Stimulated activated CD8-positive, alpha-beta memory T cell treated with anti-CD3 and anti-CD28 coated beads, Interleukin-7, amount 100 ng/mL, for 1 hour (primary cell): ENCODE measurements at places on chromosomes 1 and 21.

- no peak for DNase-seq
Measured at GRCh38 chr1:153432874-153433681, 16.8 kb downstream of the S100A7A start.

DNA sequence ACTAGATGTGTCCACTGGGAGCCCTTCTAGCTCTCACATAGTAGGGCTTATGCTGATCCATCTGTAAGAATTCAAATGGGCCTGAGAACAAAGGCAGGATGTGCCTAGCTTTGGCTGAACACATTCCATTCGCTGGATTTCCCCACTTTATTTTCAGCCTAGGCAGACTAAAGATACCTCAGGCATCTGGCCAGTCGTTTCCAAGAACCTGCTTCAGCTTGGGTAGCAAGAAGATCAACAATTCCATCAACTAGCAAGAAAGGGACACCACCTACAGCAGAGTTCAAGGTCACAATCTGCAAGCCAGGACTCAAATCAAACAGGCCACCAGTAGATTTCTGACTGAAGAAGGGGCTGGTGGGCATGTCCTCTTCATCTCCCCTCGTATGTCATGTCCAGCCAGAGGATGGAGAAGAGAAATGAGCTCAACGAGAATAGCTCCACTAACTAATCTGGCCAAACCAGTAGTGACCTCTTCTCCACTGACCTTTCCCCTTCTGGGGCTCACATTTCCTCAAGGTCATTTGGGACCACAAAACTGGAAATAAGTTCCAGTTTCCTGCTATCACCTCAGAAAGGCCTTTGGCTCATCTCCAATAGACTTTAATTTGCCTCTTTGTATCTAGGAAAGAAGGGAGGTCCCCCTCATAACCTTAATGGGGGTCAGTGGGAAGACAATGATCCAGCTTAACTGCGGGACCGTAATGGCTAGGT lies 14.2 kb downstream of the TXNIP start:
- no peak for DNase-seq

DNA sequence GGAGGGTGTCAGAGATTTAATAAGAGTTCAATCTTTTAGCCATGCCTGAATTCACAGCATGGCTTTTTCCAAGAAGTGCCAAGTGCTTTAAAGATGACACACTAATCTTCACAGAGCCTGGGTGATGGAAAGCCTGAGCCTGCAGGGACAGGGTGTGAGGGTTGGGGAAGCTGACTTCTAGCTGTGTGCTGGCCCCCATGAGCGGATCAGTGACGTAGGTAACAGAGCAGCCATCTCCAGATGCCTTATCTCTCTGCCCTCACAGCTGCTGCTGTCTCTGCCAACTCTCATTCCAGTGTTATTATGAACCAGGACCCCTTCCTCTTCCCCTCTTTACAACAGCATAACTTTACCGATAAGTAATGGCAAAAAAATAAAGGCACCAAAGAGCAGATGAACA lies 30.6 kb downstream of the FAM78B start:
- no peak for DNase-seq

GRCh38 chr1:90761781-90762589 lies 44.9 kb upstream of the BARHL2 start:
- DNase-seq, result no peak

DNA sequence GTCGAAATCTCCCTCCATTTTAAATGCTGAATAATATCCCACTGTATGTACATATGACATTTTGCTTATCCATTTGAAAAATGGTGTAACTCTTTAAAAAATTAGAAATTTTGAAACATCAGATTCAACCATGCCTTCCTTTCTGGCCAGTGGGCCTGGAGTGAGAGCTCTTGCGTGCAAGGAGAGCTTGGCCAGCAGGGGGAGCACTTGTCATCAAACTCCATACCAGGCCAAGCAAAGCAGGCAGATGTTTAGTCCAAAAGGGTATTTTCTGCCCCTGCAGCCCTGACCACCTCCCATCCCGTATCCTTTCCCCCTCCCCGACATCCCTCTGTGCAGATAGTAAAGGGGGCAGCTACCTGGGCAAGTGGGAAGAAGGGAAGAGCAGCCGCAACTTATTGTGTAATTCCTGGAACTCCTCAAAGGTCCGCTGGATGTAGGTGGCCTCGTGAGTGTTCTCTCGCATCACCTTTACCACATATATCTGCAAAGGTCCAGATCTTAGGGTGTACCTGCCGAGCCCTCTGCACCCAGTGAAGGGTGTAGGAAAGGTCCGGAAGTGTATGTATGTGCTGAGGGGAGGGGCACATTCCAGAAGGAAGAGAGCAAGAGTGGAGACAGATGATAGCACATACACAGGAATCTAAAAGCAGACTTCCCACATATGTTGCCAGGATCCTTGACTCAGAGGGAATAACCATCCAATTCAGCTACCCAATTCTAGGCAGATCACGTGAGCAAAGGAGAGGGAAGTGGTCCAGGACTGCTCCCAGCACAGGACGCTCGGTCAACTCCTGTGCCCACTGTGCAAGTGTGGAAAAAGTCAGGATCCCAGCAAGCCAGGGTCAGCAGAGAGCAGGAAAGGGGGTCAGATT lies 19.9 kb upstream of the PPP1R15B start:
- DNase-seq, result peak; percentile 63

- DNase-seq, result no peak
Measured at GRCh38 chr1:224081604-224082003, 32.3 kb upstream of the FBXO28 start.

- DNase-seq, result no peak
Measured at GRCh38 chr1:28127617-28128257, 39.3 kb upstream of the EYA3 start.

- no peak for DNase-seq
Measured at GRCh38 chr21:38171723-38172344, 85.0 kb upstream of the KCNJ15 start.

DNA sequence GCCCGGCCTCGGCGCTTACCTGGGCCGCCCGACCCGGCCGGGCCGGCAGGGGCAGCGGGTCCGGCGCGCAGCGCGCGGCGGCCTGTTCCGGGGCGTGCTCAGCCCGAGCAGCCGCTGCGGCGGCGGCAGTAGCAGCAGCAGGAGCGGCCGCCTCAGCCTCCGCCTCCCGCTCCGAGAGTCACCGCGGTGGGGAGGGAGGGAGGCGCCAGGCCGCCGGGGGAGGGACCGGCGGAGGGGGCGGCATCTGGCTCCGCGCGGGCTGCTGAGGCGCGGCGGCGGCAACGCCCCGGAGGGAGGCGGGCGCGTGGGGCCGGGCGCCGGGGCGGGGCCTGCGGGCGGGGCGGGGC lies at the start of gene CTNNBIP1:
Gene CTNNBIP1, minus strand, starts transcription at position 194 of the 347 bp plus-strand sequence. CDS start 38,205 bp downstream, outside the sequence.
- DNase-seq, result no peak

- no peak for DNase-seq
Measured at GRCh38 chr1:160211046-160211790, 6.0 kb downstream of the PEA15 start.

- DNase-seq, result no peak
Measured at GRCh38 chr1:86503406-86504136, 34.8 kb downstream of the CLCA1 start.

DNA sequence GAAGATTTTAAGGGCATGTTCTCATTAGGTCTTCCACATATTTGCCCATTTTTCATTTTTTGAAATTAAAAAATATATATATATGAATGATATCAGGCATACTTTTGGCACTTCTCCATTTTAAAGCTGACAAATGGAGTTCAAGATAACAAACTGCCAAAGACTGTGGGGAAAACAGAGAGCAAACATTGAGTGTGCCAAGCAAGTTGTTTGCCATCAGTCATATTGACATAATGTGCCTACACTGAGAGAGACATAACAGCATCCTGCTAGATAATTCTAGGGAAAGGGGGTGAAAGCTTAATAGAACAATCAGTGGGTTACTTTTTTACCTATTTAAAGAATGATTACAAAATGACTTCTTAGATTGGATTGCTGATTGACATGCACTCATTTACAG lies 529.4 kb upstream of the CXADR start:
- no peak for DNase-seq

- DNase-seq, result no peak
Measured at GRCh38 chr1:99525331-99525730, 120.6 kb upstream of the PALMD start.

GRCh38 chr1:83790446-83790845 lies 208.5 kb downstream of the TTLL7 start:
- no peak for DNase-seq

DNA sequence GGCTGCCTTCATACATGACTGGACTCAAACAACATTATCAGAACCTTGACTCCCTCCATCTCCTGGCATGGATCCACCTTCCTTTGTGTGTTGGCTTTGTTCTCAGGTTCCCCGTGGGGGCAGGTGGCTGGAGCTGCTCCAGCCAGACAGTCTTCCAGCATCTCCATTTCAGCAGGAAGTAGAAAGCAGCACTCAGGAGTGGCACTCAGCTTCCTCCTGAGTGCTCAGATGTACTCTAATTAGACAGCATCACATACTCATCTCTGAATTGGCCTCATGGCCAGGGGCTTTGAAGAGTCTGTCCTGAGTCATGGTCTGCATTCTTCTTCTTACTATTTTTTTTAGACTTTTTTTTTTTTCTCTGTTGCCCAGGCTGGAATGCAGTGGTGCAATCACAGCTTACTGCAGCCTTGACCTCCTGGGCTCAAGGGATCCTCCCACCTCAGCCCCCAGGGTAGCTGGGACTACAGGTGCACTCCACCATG lies 27.9 kb downstream of the OVAAL start:
- no peak for DNase-seq

GRCh38 chr1:232682248-232682647 lies 52.3 kb upstream of the SIPA1L2 start:
- no peak for DNase-seq

- no peak for DNase-seq
Measured at GRCh38 chr1:158071138-158071537, 77.7 kb downstream of the KIRREL1 start.

- DNase-seq, result no peak
Measured at GRCh38 chr1:213840575-213840974, 147.2 kb upstream of the PROX1 start.

GRCh38 chr1:156816561-156817328 lies at the start of gene SH2D2A:
Gene SH2D2A (minus strand): TSS chr1:156816848. CDS start chr1:156816708, 140 bp downstream.
- DNase-seq, result peak; percentile 88

DNA sequence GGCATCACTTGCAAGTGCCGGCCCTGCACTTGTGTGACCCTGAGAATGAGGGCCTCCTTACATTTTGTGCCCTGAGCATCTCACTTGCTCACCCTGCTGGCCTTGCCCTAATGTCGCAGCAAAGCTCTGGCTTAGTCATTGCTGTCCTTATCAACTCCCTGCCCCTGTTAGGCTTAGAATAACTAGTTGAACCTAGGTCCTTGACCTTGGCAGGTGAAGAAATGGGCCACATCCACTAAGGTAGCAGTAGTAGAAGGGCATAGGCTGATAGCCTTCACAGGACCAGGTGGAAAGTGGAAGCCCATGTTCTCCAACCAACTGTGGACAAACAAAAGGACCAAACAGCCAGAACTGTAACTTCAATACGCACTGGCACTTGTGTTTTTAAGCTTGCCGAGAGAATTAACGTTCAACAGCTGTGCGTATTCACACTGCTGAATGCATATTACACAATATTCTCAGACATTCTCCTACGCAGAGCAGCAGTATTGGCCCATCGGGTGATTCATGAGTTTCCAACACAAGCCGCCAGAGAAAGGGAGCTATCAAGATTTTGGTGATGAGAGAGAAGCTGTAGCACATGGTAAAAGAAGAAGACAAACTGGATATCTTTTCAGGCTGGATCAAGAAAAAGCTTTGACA lies 27.7 kb upstream of the PTGFRN start:
- DNase-seq, result no peak

GRCh38 chr1:212315907-212316306 lies 30.7 kb downstream of the PPP2R5A start:
- no peak for DNase-seq

- DNase-seq, result no peak
Measured at GRCh38 chr1:151837197-151837596, 2.4 kb downstream of the C2CD4D start.

DNA sequence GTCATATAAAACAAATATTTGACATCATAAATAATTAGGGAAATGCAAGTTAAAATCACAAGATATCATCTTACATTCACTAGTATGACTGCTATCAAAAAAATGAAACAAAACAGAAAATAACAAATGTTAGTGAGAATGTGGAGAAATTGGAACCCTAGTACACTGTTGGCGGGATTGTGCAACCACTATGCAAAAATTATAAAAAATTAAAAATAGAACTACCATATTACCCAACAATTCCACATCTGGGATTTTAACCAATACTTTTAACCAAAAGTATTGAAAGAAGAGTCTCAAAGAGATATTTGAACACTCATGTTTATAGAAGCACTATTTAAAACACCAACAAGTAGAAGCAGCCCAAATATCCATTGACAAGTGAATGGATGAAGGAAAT lies 797.2 kb upstream of the ADAMTS5 start:
- no peak for DNase-seq

GRCh38 chr1:155892796-155893195 lies 18.4 kb downstream of the RIT1 start:
- DNase-seq, result no peak

DNA sequence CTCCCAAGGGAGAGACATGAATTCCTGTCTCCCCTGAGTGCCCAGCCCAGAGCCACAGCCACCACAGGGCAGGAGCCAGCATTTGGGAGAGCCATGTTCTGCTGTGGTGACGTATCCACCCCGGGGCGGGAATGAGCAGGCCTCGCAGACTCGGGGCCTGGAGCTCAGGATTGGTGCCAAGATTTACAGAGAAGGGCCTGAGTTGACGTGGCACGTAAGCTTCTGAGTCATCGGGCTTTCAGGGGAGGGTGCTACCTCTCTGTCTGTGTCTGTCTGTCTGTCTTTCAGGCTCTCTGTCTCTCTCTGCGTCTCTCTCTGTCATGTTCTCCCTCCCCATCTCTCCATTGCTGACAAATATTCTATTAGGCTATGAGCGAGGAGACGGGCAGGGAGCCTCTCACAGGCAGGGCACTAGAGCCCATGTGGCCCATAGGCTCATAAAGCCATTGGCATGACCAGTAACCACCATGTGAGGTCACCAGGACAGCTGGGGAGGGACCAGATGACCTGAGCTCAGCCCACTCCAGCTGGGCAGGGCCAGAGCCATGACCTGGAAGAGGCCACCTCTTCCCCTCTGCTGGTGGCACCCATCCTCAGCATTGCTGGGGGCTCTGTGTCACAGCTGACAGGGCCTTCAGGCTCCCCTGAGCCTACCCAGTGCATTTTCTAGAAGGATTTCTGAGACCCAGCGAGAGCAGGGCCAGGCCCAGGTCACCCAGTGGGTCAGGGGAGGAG lies 300.0 kb upstream of the VAMP3 start:
- no peak for DNase-seq

GRCh38 chr1:46070164-46070814 lies 62.1 kb downstream of the PIK3R3 start:
- no peak for DNase-seq

DNA sequence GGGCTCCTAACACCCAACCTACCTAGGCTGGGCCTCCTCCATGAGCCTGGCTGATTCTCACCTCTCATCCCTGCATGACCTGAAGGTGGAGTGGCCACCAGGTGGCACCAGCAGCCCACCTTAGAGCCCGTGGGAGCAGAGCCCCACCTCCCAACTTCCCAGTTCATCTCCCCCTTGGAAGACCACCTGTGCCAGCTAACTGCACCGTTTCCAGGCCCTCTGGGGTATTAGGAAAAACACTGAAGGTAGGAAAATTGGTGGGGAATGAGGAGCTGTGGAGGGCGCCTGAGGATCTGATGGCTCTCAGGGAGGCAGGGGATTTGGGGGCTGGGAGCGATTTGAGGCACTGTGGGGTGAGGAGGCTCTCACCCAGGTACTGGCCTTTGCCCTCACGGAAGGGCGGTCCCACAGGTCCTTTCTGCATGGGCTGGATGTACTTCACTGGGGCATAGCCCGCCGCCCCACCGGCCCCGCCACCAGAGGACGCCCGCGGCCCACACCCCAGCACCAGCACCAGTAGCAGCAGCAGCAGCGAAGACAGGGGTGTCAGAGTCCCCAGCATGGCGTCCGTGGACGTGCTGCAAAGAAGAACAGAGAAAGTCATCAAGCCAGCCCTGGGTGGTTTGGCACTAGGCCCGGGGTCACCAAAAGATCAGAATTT lies 11.1 kb downstream of the ADPRS start:
- peak; percentile 42 for DNase-seq
